Neuronal stem cell (in vitro differentiated cells): ENCODE measurements at places on chromosomes 7 and 10.
A peak's percentile ranks its signal among the peaks of the same experiment; 100 is the strongest.

GRCh38 chr10:59098831-59099452 lies 77.5 kb upstream of the PHYHIPL start:
- no peak for DNase-seq

GRCh38 chr10:17229717-17229966 lies 1.6 kb downstream of the VIM start:
- peak; percentile 40 for DNase-seq

GRCh38 chr10:31761156-31761555 lies 167.5 kb downstream of the ARHGAP12 start:
- DNase-seq = no peak

- no peak for DNase-seq
Observed at GRCh38 chr10:71684356-71685173, 35.0 kb downstream of the C10orf105 start.

DNA sequence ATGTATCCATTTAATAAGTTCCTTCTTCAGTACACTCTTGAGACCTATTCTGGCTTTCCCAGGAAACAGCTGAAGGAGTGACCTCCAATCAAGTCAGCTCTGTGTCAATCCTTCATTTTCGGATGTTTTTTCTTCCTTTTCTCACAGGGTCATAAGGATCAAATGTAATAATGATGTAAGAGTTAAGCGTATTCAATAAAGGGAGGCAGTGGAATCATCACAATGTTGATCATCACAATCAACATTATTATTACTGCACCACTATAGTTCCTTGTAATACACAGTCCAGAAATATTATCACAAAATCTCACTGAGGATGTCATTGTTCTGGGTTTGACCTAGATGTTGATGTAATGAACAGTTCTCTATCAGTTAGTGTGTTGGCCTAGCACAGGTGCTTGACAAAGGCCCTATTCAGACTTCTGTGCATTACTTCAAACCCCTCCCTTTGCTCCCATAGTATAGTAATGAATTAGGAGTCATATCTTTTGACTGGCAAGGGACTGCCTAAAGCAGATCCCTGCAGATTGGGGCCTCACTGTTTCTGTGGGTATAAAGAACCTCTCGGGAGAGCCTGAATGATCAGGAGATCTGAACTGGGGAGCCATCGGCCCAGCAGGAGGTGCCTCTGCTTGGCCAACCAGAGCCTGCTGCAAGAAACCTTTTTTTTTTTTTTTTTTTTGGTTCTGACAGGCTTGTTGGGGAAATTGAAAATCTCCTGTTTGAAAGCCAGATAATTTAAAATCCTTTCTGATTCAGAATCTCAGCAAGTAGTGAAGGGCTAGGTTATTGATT lies 100.6 kb downstream of the KAT6B start:
- DNase-seq = no peak

GRCh38 chr10:1928606-1929005 lies 191.3 kb upstream of the ADARB2 start:
- DNase-seq = no peak

DNA sequence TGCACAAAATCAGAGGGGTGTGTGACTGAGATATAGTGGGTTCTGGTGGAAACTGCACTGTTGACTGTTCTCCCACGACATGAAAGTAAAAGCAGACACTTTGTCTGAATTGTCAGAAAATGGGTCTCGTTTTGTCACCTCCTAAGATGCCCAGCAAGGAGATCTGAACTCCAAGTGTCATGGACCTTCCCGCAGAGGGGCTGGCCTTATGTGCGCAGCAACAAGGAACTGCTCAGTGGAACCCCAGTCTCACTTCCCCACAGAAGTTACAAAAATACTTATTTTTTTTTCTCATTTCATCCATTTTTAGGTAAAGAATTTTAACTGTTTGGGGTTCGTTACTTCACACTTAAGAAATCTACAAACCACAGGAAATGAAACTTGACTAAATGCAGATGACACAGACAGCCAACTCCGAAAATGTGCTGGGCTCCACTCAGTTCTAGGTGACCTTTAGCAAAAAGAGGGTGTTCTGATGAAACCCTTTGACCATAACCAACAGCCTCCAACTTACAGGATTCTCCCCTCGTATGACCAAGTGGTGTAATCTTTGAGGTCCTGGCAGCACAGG lies 115.0 kb downstream of the FAM107B start:
- DNase-seq = no peak

- no peak for DNase-seq
Observed at GRCh38 chr10:61028861-61029361, 84.9 kb upstream of the RHOBTB1 start.

DNA sequence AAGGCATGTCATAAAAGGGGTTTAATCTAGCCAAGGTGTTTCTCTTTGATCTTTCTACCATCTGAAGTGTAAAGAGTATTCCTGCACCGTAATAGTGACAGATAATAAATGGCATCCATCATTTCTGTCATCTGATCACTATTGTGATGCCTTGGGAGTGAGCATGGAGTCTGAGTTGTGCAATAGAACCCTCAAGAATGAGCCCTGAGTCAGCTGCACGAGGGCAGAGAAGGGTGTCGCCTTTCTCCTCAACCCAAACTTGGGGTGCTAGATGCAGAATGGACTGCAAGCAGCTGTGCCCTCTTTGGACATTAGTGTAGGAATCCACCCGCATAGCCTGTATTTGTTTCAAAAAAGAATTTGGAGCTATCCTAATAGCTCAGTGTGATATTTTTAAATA lies 115.2 kb downstream of the ZNF37A start:
- DNase-seq = no peak

DNA sequence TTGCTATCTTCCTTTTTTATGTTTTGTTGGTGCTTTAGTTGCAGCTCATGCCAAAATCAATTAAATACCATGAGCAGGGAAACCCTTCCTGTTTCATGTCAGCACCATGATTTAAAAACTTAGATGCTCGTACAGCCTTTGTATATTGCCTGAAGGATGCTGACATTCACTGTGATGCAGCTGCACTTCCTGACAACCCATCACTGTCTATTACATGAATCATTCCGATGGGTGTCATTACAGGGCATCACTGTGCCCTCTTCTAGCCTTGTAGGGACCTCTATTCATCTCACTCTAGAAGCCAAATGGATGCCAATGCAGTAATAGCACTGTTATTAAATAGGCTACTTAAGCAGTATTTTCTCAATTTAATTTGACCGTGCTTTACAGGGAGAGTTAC lies 18.3 kb upstream of the ITGB1 start:
- DNase-seq = no peak

GRCh38 chr10:93757801-93758507 lies at the start of gene LGI1:
TSS of gene LGI1 (plus strand) at chr10:93757936. CDS start at chr10:93758145, 209 bp downstream.
- DNase-seq = no peak

DNA sequence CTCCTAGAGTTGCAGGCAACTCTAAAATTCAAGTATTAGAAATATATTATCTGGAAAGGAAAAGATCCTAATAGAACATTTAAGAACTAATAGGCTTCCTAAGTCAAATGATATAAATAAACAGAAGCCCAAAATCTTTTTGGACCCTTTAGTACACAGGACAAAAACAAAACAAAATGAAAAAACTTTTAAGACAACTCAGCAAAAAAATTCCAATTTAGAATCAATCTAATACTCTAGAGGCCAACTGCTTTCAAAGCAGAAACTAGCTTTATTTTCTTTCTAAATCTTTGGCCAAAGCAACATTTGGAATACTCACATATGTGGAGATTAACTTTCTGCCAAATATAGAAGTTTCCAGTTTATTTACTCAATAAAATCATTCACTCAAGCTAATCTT lies 65.2 kb downstream of the CALCR start:
- DNase-seq = no peak

- no peak for DNase-seq
Observed at GRCh38 chr7:126426652-126427051, 826.1 kb downstream of the GRM8 start.

DNA sequence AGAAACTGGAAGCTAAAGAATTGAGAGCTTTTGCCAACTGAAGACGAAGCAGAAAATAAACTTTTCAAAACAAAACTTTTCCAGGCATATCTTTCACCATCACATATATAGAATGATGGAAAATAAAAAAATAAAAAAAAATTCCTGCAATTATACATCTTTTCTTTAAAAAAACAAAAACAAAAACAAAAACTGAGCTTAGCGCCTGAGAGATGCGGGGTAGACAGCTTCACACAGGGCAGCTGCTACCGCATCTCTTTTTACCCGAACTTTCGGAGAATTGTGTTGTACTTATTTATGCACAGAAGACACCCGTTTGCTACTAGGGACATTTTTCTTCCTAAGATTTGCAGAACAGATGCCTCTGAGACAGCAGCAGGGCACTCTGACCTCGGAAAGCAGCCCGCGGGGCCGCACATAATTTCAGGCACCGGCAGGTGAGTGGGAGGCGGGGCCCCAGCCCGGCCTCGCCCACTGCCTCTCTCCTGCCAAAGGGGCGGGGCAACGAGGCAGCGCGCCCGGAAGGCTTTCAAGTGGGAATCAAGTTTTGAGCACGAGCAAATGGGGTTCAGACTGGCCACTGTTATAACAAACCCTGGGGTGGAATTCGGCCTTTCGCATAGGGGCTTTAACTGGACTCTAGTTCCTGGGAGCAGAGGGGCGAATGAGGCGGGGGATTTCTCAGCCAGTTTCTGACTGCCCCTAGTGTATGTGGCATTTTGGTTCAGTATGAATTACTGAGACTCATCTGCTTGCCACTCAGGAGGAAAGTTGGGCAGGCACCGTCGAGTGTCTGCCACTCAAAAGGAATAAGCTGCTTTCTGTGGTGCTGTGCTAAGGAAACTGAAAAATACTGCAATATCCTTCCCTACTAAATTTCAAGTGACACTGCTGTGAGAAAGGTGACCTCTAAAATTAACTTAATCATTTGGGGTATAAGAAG lies 18.5 kb upstream of the FAM133B start:
- peak; percentile 37 for DNase-seq

GRCh38 chr10:92052741-92053140 lies 129.2 kb downstream of the BTAF1 start:
- DNase-seq = no peak

DNA sequence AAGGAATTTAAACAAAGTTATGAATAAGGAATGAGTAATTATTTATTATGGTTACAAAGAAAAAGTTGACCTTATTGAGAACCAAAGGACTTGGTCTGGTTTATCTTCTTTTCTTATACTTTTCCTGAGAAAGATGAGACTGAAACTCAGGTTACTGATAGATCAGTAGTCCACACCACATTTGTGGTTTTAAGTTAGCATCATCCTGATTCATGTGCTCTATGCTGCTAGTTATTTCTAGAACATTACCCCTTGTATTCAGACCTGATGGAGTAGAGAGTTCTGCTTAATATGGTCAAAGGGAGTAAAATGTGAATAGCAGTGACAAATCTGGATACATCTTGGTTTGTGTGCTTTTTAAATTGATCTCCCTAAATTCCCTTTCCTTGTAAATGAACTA lies 63.8 kb downstream of the FOXP2 start:
- DNase-seq = no peak

- no peak for DNase-seq
Observed at GRCh38 chr7:106731187-106731586, 70.2 kb upstream of the CCDC71L start.

DNA sequence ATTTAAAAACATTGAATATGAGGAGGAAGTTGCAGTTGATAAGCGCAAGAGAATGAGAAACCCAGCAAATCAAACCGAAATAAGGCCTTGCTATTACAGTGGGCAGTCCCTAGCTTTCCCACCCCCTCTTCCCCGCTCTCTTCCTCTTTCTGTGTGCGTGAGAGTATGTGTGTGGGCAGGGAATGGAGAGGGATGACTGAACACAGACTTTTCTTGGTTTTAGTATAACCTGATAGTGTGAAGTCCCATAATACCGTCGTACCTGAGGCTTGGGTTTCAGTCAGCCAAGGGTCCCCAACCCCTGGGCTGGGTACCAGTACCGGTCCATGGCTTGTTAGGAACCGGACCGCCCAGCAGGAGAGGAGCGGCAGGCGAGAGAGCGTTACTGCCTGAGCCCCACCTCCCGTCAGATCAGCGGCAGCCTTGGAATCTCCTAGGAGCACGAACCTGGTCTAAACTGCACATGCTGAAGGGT lies 255.3 kb downstream of the CELF2 start:
- no peak for DNase-seq

DNA sequence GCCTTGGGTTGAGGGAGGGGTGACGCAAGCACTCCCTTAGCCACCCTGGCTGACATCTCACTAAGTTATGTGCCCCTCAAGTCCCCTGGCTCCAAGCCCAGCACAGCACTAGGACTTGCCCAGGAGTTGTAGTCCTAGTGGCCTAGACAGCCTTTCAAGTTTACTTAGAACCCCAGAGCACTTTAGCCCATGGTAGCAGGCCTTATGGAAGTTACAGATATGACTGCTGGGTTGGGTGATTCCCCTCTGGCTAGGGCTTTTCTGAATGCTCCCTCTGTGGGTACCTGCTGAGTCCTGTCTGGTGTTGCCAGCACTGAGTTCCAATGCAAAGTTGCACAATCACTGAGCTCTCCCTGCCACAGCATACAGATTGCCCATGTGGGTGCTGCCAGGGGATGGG lies 83.2 kb downstream of the AHCYL2 start:
- DNase-seq = no peak

GRCh38 chr10:44854693-44855350 lies 56.3 kb upstream of the TMEM72 start:
- no peak for DNase-seq

DNA sequence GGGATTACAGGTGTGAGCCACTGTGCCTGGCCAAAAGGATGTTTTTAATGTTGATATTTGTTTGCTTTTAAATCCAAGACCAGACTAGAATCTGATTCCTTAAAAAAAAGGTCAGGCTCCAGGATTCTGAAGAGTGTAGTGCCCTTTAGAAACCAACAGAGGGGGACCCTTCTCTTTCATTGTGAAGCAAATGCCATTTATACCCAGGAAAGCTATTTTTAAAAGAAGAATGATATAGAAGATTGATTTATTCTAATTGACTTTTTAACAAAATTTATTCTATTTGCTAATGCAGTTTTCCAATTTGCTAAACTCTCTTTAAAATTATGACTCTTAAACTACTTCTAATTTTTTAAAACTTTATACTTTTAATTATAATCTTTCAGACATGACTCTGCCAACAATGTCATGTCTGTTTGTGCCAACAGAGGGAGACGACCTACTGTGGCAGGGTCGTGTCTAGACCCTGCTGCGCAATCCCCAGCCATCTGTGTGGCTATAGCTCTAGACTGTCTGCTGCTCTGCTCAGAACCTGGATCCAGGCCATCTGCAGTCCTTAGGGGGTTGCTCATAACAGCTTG lies 201.0 kb upstream of the IMMP2L start:
- peak; percentile 38 for DNase-seq

GRCh38 chr10:122121059-122121458 lies 132.1 kb downstream of the TACC2 start:
- DNase-seq = no peak
